Stimulated activated CD4-positive, alpha-beta T cell treated with anti-CD3 and anti-CD28 coated beads, Interleukin-4, amount 100 ng/mL, for 1 hour (primary cell): ENCODE measurements at places on chromosomes 5 and 9.

DNA sequence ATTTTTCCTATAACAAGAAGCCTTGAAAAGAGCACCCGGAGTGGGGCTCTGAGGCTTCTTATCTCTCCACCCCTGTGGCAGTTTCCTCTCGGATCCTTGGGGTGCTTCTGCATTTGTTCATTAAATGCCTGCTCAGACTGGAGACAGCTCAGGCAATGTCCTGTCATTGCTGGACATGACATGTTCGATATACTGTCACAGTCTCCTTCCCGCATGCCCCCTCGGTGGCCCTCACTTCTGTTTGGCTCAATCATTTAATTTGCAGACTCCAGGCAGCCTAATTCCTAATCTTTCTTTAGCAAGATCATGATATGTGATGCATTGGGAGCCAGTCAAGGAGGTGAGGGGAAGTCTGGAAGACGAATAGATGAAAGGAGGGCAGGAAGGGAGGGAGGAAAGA, 37.5 kb upstream of the CPEB4 start:
- no peak for DNase-seq

GRCh38 chr9:567128-567746, 274.3 kb upstream of the DMRT1 start:
- DNase-seq = no peak

DNA sequence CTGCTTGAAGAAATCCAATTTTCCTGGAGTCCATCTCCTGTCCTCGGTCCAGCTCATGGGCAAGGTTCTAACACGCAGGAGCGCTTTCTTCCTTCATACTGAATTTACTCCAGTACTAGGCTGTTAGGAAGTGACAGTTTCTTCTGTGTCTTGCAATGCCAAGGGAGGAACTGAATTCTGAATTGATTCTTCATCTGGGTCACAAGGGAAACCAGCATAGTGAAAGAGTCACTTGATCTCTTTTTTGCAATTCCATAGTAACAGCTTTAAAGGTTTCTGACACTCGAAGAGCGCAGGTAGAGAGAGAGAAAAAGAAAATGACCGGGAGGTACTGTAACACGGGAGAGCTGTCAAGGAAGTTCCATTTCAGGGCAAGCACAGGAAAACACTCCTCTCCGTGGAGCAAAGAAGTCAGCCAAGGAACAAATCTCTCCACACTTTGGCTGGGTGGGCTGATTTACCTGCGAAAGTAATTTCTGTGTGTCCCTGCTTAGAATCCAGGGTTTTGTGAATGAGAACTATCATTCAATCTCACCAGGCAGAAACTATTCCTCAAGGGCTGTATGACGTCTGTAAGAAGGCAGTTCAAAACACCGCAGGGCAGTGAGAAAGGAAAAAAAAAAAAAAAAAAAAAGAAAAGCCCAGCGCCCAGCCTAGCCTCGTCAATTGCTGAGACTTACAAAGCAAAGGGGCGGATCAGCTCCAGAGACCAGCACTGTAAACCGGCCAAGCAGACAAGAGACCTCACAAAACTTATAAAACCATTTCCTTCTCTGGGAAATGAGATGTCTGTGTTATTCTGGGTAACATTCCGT, 617.8 kb downstream of the PDE4D start:
- no peak for DNase-seq

GRCh38 chr9:7961076-7961475, 161.5 kb upstream of the DMAC1 start:
- no peak for DNase-seq

GRCh38 chr5:135134691-135135381, 100.8 kb upstream of the PITX1 start:
- DNase-seq = no peak

GRCh38 chr5:140151144-140152021, 23.6 kb upstream of the CYSTM1 start:
- no peak for DNase-seq

- peak; percentile 2 for DNase-seq
These were observed 335.4 kb downstream of the MSX2 start for GRCh38 chr5:175059687-175060211.

- no peak for DNase-seq
These were observed 151.3 kb upstream of the TLX3 start for GRCh38 chr5:171157775-171158174.

DNA sequence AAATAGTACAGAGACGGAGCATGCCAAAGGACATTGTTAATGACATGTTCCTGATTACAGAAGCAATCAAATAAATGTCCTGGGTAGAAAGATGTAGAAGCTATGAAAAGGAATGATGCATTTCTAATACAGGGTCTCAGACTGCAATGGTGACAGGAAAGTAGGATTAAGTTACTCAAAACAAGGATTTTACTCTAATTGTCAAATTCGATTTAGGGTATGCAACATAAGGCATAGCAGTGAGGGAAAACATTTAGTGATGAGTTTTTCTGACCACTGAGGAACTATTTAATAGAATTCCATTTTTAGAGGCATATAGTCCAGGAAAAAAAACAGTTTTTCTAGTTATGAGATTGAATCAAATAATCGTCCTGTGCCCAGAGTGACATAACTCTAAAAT, 715.1 kb upstream of the ACO1 start:
- DNase-seq = no peak

DNA sequence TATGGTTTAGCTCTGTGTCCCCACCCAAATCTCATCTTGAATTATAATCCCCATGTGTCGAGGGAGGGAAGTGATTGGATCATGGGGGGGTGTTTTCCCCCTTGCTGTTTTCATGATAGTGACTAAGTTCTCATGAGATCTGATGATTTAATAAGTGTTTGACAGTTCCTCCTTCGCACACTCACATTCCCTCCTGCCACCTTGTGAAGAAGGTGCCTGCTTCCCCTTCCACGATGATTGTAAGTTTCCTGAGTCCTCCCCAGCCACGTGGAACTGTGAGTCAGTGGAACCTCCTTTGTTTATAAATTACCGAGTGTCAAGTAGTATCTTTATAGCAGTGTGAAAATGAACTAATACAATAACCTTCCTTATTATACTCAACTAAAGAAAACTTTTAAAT, 24.3 kb upstream of the TEX10 start:
- no peak for DNase-seq

DNA sequence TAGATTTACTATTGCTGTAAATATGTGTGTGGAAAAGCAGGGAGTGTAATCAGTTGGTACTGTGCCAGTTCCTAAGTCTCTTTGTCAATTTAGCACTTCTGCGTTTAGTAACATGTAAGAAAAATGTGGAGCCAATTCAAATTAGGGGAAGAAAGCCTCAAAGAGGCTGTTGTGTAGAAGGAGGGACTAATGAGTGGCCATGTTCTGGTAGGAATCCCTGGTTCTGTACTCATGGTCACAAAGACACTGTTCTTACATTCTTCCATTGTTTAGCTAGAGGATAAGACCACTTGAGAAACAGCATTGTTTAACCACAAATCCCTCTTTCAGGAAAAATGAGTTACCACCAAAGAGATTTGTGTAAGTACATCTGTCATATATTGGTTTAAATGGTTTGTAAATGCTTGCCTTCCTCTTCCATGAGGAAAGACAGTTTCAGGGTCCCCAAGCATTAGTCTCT, 14.9 kb downstream of the ARHGEF28 start:
- DNase-seq = no peak

- no peak for DNase-seq
These were observed at the start of gene PCDHB2 for GRCh38 chr5:141094481-141095262. TSS of gene PCDHB2 (plus strand) at chr5:141094615. CDS start at chr5:141094791, 176 bp downstream.

- DNase-seq = no peak
These were observed 90.3 kb downstream of the ANKRD55 start for GRCh38 chr5:56142614-56143372.

DNA sequence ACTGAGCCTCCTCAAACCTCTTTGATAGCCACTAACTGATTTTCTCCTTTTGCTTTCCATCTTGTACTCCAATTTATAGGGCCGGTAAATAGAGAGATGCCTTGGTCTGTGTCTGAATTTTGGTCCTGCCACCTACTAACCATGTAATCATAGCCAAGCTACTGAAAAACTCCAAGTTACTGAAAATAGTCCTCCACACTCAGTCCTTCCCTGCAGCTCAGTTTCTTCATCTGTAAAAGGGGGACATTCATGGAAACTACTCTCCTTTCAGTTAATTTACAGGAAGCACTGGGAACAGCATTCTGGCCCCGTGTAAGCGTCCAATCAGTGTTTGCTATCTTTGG, 30.0 kb upstream of the TGFBR1 start:
- DNase-seq = no peak

DNA sequence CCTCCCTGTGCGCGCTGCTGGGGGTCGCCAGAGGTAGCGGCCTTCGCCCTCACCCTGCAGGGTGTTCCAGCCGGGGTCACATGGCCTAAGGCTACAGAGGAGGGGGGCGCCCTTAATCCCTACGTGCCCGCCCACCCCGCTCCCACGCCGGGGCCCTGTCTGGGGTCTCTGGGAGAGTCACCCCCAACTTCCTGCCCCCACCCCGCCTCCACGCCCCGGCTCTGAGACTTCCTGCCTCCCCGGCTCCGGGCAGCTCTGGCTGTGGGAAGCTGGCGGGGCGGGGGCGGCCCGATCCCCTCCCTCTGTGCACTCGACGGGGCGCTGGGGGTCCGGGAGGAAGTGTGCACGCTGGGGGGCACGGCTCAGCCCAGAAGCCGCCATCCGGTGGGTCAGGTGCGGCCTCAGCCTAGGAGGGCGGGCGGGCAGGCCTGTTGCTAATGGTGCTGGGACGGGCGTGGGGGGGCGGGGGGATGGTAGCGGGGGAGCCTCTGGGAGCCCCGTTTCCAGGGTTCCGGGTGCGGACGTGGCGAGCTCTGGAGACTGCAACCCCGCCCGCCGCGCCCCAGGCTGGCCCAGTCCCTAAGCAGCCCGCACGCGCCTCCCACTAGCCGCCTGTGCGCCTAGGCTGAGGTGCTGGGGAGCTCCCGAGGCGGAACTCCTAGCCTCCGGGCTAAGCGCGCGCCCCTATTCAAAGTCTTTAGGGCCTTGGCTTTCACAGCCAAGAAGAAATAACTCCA, 61.6 kb downstream of the CXXC5 start:
- peak; percentile 21 for DNase-seq

GRCh38 chr9:134968823-134969090, 51.0 kb upstream of the FCN1 start:
- no peak for DNase-seq

DNA sequence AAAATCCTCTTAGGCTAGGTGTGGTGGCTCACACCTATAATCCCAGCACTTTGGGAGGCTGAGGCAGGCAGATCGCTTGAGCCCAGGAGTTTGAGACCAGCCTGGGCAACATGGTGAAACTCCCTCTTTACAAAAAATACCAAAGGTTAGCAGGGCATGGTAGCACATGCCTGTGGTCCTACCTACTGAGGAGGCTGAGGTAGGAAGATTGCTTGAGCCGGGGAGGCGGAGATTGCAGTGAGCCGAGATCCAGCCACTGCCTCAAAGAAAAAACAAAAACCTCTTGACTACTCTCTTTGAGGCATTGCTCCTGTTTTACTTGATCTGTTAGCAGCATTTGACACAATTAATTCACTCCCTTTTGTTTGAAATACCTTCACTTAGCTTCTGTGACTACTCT, 20.7 kb downstream of the KIF2A start:
- DNase-seq = no peak

DNA sequence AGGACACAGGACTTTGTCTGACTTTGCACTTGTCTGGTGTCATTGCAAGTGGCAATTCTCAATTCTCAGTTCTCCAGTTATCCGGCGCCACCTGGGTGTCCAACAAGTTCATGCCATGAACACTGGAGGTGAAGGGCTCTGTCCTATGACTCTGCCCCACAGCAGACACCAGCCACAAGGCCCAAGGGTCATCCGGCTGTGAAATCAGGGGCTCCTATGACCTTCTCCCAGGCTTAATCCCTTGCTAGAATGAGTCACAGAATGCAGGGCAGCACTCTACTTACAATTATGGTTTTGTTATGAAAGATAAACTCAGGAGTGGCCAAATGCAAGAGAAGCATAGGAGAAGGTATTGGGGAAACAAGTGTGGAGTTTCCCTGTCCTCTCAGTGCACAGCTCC, 392.0 kb downstream of the GADD45G start:
- no peak for DNase-seq

GRCh38 chr5:113489299-113489698, 1.0 kb upstream of the MCC start:
- no peak for DNase-seq

GRCh38 chr5:101159006-101159405, 255.9 kb upstream of the ST8SIA4 start:
- DNase-seq = no peak

DNA sequence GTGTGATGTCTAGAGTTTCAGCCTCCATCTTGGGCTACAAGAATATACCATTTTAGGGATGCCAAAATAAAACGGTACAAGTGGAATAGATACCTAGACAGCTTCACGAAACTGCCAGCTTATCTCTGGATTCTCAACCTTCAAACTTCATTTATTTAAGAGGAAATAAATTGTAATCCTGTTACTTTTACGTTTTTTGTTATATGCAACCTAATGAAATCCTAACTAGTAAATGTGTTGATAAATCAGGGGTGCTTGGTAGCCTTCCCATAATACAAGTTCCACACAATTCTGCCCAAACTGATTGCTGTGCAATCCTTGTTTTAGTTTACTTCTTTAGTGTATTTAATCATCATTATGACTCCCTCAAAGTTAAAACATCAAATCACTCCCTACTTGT, 75.5 kb downstream of the SSBP2 start:
- no peak for DNase-seq

- DNase-seq = no peak
These were observed 416.2 kb downstream of the IRX2 start for GRCh38 chr5:2335125-2335732.

DNA sequence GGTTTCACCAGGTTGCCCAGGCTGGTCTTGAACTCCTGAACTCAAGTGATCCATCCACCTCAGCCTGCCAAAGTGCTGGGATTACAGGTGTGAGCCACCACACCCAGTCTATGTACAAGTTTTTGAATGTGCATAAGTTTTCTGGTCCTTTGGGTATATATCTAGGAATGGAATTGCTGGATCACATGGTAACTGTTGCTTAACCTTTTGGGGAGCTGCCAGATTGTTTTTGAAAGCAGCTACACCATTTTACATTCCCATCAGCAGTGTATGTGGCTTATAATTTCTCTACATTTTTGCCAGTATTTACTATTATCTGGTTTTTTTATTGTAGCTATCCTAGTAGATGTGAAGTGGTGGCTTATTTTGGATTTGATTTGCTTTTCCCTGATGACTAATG, 8.9 kb upstream of the LNPEP start:
- no peak for DNase-seq

DNA sequence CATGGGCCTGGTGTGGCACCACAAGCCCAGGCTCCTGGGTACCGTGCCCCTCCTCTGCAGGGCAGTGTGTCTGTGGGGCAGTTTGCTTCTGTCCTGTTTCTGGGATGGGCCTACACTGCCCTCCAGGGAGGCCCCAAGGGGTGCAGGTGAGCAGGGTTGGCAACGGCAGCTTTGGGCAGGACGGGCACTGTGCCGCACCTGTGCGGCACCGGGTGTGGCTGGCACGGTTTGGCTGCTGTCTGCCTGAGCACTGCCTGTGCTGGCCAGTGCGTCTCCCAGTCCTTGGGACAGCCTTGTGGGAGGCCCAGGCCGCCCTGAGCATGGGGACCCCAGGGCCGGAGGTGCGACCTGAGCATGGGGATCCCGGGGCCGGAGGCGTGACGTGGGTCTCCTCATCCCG, 37.2 kb downstream of the RXRA start:
- no peak for DNase-seq

GRCh38 chr9:96131825-96132224, 170.2 kb downstream of the HSD17B3 start:
- no peak for DNase-seq
